Activated T-cell treated with anti-CD3 and anti-CD28 coated beads, Interleukin-2, amount 50 U/mL, for 24 hours (primary cell): ENCODE measurements at places on chromosomes 7 and 10.

DNA sequence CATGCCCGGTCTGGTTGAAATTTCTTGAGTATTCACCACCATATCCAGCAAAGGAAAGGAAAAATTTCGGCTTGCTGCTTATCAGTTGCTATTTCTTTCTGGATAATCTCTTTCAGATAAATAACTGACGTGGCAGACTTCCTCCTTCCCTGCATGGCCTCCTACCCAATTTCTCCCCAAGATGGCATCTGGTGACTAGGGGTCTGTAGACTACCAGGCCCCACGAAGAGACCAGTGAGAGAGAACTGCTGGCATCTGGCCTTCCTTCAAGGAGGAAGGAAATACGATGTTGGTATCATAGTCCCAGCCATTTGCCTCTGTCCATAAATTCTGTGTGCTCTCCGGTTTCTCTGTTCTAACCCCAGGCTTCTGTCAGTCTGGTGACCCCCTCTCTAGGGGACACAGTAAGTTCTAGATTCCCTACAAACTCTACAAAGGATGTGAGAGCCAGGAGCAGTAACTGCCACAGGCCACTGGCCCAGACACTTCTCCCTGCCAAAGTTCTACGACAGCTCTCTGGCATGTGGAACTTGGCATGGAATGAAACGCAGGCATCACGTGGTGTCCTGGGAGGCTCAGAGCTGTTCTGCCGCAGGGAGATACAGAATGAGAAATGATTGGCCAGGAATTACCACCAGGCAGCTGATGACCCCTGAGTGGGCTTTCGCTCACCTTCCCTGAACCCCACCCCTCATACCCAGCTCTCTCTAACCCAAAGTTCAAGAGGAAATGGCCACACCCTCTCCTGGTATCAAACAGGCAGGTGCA, 30.0 kb upstream of the MSRB2 start:
- no peak for DNase-seq

DNA sequence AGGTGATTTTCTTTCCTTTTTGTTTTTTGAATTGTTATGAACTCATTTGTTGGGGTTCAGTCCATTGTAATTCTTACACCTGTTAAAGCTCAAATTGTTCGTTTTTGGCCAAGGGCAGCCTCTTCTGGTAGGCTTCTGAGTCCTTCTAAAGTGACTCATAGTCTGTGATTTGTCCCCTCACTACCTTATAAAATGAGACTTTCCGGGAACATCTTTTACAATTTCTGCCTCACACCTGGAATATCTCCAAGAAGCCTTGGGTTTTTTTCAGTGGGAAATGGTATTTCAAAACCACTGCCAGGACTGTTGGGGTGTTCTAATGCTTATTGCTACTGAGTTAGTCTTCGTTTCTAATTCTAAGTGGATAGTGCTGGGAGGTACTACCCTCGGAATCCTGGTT, 56.7 kb downstream of the BMPR1A start:
- no peak for DNase-seq

DNA sequence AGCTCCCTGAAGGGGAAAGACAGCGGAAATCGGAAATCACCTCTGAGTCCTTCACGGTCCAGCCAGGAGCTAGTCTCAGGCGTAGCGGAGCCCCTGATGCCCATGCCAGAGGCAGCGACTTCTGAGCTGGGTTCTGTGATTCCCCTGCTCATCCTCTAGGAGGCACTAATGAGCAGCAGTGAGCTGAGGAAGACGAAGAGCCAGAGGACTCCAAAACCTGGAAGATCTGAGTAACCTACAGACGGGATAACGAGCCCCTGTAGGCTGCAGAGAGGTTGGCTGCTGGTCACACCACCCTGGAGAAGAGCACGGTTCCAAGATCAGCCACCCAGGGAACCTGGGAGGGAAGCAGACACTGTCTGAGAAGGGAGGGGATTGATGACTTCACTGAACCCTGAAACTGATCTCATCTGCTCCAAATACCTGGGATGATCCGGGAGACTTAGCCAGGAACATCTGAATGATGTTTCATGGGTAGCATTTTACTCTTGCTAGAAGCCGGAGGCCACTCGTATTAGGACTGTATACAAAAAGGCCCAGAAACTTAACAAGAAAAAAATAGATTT, 304.1 kb downstream of the PAXIP1 start:
- DNase-seq: no peak

DNA sequence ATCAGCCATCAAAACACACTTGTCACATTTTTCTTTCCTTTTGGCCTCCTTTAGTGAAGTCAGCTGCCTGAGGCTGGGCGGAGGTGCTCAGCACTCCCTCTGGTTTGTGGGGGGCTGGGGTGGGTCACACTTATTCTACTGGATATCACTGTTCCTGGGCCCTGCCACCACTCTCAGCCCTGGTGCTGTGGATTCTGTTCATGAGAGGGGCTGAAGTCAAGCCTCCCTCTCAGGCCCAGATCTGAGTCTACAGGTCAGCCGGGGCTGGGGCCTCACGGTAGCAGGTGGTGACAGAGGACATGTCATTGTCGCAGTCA, 180.8 kb upstream of the TNS3 start:
- DNase-seq: no peak

GRCh38 chr10:118594392-118595063, 920 bp downstream of the PRLHR start:
- peak; percentile 57 for DNase-seq

GRCh38 chr7:108368466-108368865, 87.8 kb downstream of the NRCAM start:
- DNase-seq: no peak

- DNase-seq: no peak
Observed at GRCh38 chr7:116683786-116684185, 11.8 kb downstream of the MET start.

DNA sequence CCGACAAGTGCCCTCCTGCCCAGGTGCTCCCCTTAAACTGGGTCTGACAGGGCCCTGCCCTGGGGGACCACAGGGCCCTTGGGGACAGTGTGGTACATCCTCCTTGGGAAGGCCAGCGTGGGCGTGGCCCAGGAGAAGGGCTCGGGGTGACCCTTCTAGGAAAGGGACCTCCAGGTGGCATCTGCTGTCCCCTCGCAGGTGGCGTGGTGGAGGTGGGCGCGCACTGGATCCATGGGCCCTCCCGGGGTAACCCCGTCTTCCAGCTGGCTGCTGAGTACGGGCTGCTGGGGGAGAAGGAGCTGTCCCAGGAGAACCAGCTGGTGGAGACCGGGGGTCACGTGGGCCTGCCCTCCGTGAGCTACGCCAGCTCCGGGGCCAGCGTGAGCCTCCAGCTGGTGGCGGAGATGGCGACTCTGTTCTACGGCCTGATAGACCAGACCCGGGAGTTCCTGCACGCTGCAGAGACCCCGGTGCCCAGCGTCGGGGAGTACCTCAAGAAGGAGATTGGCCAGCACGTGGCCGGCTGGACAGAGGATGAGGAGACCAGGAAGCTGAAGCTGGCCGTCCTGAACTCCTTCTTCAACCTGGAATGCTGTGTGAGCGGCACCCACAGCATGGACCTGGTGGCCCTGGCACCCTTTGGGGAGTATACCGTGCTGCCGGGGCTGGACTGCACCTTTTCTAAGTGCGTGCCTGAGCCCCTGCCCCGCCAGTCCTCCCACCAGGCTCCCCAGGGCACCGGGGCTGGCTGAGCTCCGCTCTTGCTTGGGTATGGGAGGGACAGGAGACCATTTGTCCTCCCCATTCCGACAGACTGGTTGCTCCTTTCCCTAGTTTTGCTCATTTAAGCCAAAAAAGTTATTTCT, 972 bp downstream of the PAOX start:
- DNase-seq: peak; percentile 50

- DNase-seq: no peak
Observed at GRCh38 chr10:25641595-25641994, 292.4 kb upstream of the MYO3A start.

GRCh38 chr10:86961481-86962091, 3.2 kb downstream of the SNCG start:
- DNase-seq: peak; percentile 28

DNA sequence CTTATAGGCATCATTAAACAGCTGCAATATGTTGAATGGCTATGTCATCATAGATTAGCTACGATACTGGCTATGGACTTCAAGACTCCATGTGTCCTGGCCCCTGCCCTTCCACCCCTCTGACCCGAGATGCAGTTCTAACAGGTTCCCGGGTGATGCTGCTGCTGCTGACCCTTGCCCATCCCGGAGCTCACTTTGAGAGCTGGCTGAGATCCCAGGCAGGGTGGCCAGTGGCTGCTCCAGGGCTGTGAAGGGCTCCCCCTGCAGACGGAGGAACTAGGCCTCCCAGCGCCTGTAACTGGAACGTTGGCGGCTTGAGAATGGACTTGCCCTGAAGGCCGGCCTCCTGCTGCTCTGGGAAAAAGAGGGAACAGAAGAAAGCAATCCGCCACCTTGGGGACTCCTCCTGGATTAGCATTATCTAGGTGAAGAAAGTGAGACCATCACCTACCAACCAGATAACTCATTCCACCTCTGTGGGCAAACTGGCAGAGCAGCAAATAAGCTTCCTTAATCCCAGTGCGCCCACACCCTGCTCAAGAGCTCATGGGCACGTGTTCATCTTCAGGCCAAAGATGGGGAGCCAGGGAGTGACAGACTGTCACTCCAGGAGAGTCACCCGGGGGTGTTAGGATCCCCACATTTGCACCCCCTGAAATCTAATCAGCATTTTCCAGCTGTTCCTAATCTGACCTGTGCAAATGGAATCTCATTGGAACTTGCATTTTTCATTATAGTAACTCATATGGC, 56.8 kb downstream of the PARP12 start:
- no peak for DNase-seq

- no peak for DNase-seq
Observed at GRCh38 chr7:5183155-5183554, 6.9 kb upstream of the WIPI2 start.

DNA sequence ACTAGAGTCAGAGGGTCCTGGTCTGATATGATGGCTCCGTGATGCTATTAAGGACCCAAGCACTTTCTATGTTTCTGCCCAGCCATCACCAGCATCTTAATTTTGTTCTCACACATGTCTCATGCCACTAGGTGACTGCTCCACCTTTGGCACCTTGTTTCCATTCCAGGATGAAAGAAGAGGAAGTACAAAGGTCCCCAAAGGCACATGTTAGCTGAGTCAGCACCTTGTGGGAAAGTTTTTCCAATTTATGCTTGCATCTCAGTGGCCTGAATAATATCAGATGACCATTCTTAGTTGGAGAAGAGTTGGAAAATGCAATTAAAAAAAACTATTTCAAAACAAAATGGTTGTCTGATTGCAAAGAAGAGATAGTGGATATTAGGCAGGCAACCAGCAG, 341.0 kb upstream of the NPSR1 start:
- no peak for DNase-seq

- DNase-seq: no peak
Observed at GRCh38 chr7:11281953-11282352, 308.3 kb downstream of the PHF14 start.

- DNase-seq: no peak
Observed at GRCh38 chr10:130615457-130615856, 479.3 kb downstream of the GLRX3 start.

DNA sequence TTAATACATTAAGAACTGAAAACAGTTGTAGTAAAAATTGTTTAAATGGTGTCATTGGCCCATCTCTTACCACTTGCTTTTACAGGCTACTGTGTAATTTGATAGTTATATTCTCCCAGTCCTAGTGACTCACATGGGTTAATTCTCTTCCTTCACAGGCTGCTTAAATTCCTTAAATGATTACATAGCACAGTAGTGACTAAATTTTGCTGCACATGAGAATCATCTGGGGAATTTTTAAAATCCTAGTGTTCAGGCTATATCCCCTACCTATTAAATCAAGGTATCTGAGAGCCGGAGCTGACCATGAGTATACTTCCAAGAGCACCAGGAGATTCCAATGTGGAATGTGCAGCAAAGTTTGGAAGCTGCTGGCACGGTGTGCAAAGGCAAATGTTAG, 45.3 kb upstream of the ZNF800 start:
- DNase-seq: no peak

GRCh38 chr10:24462889-24463552, 254.1 kb downstream of the KIAA1217 start:
- DNase-seq: no peak

DNA sequence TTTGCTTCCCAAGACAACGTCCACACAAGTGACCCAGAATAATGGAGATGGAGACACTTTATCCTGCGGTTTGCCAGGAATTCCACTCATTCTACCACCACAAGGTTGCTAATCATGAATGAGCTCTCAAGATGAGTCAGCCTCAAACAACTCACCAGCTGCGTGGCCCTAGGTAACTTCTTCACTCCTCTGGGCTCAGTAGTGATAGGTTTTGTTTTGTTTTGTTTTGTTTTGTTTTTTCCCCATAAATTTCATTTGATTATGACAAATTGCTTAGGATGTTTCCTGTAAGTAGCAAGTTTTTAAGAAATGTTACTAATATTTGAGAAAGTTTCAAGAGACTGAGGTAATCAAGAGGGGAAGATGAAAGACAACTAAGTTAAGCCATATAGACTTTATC, 286.8 kb downstream of the PARD3 start:
- no peak for DNase-seq

- DNase-seq: no peak
Observed at GRCh38 chr10:77392851-77393250, 244.8 kb downstream of the KCNMA1 start.

DNA sequence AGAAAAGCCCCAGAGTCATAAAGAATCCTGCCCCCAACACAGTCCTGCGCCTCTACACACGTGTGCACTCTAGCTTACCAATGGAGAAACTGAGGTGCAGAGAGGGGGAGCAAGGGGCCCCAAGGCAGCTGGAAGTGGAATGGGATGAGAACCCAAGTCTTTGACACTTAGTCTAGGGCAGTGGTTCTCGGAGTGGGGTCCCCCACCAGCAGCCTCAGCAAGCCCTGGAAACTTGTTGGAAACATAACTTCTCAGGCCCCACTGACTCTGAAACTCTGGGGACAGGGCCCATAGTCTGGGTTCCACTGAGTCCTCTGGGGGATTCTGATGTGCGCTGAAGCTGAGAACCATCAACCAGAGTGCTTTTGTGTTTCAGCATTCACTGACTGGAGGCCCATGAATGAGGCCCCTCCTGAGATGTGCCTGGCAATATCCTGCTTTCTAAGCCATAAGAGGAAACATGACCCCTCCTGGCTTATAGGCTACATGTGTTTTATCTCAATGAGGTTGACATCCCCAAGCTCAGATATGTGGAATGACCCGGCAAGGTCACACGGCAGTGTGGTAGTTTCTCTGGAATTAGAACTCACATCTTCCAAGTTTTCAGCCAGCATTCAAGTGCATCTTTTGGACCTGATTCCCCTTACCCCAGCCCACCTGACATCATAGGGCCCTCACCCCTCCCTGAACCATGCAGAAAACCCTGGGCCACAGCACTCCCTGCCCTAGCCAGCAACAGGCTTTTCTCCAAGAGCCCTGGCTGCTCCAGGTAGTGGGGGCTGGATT, 147.3 kb upstream of the PCBD1 start:
- DNase-seq: no peak

- DNase-seq: no peak
Observed at GRCh38 chr10:94413361-94413760, 11.0 kb downstream of the TBC1D12 start.

DNA sequence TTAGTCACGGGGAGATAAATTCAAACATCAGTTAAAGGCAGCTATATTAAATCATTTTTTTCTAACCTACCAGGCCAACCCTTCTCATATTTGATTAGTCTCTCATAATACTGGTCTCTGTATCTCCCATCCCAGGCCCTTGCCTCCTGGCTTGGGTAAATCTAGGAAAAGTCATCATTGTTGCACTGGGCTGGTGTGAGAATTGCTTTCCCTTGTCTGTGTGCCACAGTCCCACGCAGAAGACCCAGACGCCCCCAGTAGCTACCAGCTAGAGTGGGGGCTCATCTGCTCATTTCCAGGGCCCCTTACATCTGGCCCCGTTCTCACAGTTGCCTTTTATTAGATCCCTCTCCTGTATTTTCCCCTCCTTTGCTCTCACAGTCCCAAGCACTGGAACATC, 67.6 kb upstream of the VIPR2 start:
- no peak for DNase-seq

- DNase-seq: no peak
Observed at GRCh38 chr10:114810926-114811325, 10.7 kb upstream of the FHIP2A start.
